ENCODE measurements at places on chromosomes 16 and 17.
A peak's percentile ranks its signal among the peaks of the same experiment; 100 is the strongest.

DNA sequence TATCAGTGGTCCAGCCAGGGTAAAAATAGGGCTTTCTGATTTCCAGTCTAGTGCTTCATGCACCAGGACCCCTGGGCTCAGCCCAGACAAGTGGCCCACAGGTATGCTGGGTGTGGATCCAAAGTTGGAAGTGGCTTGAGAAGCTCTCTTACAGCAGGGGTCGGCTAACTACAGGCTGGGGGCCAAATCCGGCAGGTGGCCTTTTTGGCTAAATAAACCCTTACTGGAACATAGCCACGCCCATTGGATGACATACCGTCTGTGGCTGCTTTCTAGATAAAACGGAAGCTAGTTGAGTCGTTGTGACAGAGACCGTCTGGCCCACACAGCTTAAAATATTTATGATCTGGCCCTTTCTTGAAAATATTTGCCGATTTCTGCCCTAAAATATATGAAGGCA lies 119.0 kb upstream of the CDC42EP4 start:
- no peak for DNase-seq

- no peak for DNase-seq
Observed at GRCh38 chr17:2262135-2262587, 41.4 kb downstream of the SMG6 start.

DNA sequence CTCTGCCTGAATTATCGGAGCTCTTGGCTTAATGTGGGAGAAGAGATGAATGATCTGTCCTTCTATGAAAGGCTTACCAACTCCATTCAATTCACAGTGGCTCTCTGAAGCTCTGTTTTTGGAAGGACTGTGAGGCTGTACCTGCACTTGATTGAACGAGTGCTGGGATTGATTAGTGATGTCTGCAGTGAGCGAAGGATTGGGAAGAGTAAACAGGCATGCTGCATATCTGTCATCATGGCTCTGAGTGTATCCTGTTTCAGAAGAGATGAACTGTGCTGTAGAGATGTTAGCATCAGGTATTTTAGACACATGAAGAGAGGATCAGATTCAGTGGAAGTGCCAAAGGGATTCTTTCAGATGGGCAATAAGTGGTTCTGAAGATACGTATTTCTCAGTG lies 564.0 kb downstream of the MAF start:
- DNase-seq: no peak

DNA sequence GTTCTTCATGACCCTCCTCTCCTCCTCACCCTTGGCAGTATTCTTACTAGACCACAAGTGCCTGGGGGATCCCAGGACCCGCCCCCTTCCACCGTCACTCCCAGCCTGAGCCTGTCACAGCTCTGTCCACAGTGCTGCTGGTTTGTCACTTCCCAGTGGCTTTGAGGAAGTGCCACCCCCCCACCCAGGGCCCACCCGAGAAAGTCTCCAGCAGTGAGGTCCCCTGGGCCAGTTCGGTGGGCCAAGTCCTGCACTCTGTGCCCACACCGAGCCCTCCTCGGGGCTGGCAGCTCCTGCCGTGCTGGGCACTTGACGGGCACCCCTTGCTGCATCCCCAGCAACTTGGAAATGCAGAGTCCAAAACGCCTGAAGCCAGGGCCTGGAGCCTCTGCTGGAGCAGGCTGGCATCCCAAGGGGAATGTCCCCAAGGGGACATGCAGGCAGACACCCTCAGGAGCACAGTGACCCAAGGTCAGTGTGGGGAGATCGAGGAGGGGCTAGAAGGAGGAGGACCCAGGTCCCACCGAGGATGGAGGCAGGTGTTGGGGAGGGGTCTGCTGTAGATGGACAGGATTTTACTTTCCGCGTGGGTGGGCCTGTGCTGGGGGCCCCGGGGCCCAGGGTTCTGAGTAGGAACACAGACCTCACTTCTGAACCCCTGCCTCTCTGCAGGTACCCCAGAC lies 15.5 kb downstream of the MMP15 start:
- no peak for DNase-seq

DNA sequence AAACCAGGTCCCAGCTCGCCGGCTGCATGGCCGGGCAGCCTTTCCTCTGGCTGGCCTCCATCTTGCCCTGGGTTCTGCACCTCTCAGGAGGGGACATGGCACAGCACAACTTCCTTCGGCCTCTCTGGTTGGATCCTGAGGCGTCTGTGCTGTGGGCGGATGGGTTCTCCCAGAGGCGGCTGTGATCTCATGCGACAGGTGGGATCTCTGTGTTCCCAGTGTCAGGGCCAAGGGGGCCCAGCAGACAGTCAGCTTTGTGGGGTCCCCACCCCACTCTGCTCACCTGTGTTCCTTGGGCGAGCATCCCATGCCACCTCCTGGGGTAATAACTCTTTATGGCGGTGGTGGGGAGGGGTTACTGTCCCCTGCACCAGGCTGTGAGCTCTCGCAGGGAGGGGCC lies 35.8 kb downstream of the FA2H start:
- no peak for DNase-seq

- DNase-seq: no peak
Observed at GRCh38 chr17:40124279-40125141, 2.7 kb downstream of the MSL1 start.

GRCh38 chr16:55709801-55710200 lies 54.0 kb downstream of the SLC6A2 start:
- no peak for DNase-seq

DNA sequence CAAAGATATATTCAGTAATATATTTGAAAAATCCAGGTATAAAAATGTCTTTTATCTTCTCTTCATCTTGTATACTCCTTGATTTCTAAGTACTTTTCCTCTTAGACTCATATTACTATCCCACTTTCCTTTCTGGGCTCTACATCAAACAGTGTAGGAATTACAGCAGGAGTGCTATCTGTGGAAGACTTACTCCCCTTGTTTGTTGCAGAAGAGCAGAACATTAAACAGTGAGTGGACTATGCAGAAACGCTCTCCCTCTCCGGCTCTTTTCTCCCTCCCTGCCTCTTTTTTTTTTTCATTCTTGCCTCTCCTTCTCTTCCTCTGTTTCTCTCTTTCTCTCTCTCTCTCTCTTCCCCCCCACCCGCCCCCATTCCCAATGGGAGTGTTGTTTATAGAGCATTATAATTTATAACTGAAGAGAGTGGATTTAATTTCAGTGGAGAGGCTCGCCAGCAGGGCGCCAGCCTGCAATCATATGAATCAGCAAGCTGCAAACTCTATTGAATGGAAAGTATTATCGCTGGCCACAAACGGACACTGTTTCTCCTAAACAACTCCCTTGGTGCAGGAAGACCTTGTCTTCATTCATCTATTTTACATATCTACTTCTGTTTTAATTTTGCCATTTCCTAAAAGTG lies 242.3 kb upstream of the TBX2 start:
- DNase-seq: peak; percentile 29

DNA sequence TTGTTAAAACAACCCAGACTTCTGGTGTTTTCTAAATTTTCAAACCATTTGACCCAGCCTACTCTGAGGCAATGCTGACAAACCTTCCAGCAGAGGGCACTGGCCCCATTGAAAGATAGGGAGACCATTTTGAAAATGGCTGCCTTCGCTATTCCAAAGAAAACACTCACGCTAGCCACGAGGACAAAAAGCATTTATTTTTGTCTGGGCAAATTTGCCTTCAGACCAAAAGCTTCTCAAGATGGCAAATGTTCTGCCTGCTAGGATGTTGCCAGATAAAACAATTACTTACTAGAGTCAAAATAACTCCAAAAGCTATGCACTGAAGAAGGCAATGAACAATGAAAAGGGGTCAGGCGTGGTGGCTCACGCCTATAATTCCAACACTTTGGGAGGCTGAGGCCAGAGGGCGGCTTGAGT lies 296.7 kb upstream of the IRX5 start:
- DNase-seq: no peak

Data from NCI-H1048 (cell line).